GM20000 (cell line): ENCODE measurements at places on chromosomes 3 and 15.

GRCh38 chr3:194814878-194815357, 129.2 kb downstream of the FAM43A start:
- no peak for DNase-seq

GRCh38 chr15:38670128-38671005, 105.8 kb upstream of the RASGRP1 start:
- DNase-seq, result no peak

GRCh38 chr3:113454057-113454456, 12.8 kb upstream of the CFAP44 start:
- DNase-seq, result no peak

GRCh38 chr3:53130179-53131061, at the start of gene RFT1:
Gene RFT1 (minus strand): TSS chr3:53130435. CDS start chr3:53130400, 35 bp downstream.
- peak; percentile 89 for DNase-seq

DNA sequence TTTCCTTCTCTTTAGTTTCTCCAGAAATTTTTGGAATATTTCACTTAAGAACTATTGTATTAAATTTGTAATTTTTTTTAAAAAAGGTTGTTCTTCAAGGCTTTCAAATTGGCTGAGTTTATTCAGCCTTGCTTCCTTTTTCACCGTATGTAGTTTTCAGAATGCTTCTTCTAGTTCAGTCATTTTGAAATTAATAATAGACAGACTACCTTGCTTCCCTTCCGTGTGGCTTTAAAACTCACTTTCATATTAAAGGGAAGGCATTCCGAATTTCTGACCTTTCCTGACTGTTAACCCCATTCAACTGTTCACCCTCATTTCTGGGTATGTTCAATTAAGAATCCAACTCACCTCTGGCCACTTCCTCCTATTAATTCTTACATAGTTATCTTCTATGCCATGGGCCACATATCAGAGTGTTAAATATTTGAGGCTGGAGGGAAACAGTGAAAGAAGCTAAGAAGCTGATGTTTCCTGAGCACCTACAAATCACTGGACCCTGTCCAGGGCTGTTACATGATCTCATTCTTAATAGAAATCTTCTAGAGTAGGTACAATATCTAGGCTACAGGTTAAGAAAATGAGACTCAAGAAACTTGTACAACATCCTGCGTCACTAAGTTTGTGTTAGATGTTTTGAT, 237.5 kb downstream of the P3H2 start:
- DNase-seq, result no peak

GRCh38 chr15:90600954-90601353, 71.2 kb downstream of the CRTC3 start:
- no peak for DNase-seq

DNA sequence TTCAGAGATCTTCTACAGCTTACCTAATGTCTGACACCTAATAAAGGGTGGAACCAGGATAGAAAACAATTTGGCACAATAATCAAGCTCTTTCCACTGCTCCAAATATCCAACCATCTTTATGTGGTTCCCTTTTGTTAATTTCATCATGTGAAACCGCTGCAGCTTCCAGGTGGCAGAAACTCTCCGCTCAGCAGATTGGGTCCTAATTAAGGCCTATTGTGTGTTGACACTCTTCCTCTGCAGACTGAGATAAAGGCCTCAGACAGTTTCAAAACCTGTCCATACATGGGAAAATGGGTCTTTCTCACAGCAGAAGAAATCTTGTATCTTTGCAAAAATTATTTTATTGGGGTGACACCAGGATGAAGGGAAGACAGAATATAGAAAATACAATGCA, 1002.4 kb upstream of the SEMA6D start:
- DNase-seq, result no peak

GRCh38 chr3:183275418-183275817, 22.4 kb downstream of the B3GNT5 start:
- DNase-seq, result no peak

- no peak for DNase-seq
Measured at GRCh38 chr15:35349916-35350315, 196.0 kb downstream of the DPH6 start.

DNA sequence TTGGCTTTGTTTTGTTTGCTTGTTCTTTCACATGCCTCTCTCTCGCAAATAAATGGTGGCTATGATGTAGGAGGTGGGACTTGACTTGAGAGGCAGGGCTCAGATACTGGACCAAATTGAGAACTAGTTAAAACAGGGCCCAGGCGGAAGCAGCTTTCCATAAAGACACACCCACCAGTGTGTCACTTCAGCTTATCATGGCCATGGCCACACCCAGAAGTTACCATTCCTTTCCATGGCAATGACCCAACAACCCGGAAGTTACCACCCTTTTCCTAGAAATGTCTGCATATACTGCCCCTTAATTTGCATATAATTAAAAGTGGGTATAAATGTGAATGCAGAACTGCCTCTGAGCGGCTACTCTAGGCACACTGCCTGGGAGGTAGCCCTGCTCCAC, 62.6 kb upstream of the CNTN4 start:
- no peak for DNase-seq

GRCh38 chr3:13188975-13189374, 115.7 kb upstream of the IQSEC1 start:
- no peak for DNase-seq
